Glutamatergic neuron (in vitro differentiated cells): ENCODE measurements at places on chromosomes 2 and 18. TPM values are rescaled to one million over a fixed set of nuclear protein-coding genes. Genes with fewer than 3 reads are reported as not detected.

The RIT2 gene
- total RNA-seq, result not detected

The UGT1A8 gene
- total RNA-seq, result not detected

The UCN gene
- total RNA-seq, result 1.9 TPM

The TMEM131 gene
- total RNA-seq, result 36.6 TPM

The CTAGE1 gene
- not detected for total RNA-seq

The KIDINS220 gene
- total RNA-seq, result 188 TPM

The MSH2 gene
- total RNA-seq, result 27.9 TPM

The FAM110C gene
- not detected for total RNA-seq

The FAM124B gene
- total RNA-seq, result 1.3 TPM

The CYP26B1 gene
- 9.7 TPM for total RNA-seq

The GALNT3 gene
- 1.3 TPM for total RNA-seq

The SKOR2 gene
- total RNA-seq, result 6.7 TPM

The IL1A gene
- not detected for total RNA-seq

The ZNF532 gene
- total RNA-seq, result 217 TPM

The UGT1A10 gene
- not detected for total RNA-seq

The LYG1 gene
- total RNA-seq, result 1.2 TPM

The L3MBTL4 gene
- total RNA-seq, result 0.32 TPM
